Activated CD4-positive, alpha-beta T cell treated with anti-CD3 and anti-CD28 coated beads, Interleukin-2, amount 10 ng/mL, durations not matched to agents 7 days and 5 days (primary cell): ENCODE measurements at places on chromosomes 2 and 18.

DNA sequence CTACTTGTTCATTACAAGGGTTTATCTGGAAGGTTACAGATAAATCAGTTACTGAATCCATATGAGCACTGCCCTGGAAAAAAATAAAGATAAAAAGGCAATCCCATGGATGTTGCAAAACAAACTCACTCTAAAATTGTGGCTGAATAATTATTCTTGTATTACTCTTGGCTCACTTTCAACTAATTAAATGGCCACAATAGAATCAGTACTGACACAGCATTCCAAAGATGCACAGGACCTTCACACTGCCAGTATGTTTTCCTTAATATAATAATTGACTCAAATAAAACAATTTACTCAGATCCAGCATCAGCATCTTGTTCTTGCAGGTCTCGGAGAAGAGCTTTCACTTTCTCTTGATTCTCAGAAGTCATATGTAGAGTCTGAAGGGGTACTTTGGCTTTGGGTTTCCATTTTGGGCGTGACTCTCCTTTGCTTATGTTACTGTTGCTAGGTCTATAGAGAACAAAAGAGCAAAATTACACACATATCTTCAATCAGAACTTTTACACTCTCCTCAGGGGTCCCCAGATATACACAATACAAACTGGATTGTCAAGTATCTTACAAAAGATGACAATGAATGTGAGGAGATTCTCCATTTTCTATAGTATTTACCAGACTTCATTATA is 12.6 kb downstream of the DHX57 start:
- DNase-seq, result peak; percentile 9

- DNase-seq, result no peak
These were observed 9.9 kb upstream of the ZEB2 start for GRCh38 chr2:144529841-144530240.

GRCh38 chr2:105395691-105396090 is 3.2 kb downstream of the FHL2 start:
- no peak for DNase-seq

GRCh38 chr2:96139181-96139758 is 968 bp upstream of the ASTL start:
- no peak for DNase-seq

DNA sequence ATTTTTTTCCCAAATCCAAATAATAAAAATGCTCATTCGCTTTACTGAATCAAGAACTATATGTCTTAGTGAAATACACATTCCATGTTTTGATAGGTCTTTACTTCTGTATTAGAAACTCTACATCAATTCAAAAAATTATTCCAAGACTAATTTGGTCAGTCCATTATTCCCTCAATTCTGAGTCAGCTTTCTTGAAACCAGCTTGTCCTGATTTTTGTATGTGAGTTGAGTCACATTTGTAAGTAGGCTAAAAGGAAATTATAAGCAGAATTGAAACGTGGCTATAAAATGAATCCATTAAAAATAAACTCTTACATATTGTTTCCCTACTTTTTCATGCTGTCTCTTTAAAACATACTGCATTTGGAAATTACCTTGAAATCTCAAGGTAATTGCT is 113.0 kb downstream of the DNER start:
- DNase-seq, result no peak

- no peak for DNase-seq
These were observed 94.6 kb downstream of the PLEKHM3 start for GRCh38 chr2:207930747-207931146.
